Stimulated activated CD4-positive, alpha-beta T cell treated with anti-CD3 and anti-CD28 coated beads, Interleukin-15, amount 100 ng/mL, for 1 hour (primary cell): ENCODE measurements at places on chromosomes 6 and 20.

- no peak for DNase-seq
Measured at GRCh38 chr6:33813990-33814985, 10.5 kb upstream of the MLN start.

DNA sequence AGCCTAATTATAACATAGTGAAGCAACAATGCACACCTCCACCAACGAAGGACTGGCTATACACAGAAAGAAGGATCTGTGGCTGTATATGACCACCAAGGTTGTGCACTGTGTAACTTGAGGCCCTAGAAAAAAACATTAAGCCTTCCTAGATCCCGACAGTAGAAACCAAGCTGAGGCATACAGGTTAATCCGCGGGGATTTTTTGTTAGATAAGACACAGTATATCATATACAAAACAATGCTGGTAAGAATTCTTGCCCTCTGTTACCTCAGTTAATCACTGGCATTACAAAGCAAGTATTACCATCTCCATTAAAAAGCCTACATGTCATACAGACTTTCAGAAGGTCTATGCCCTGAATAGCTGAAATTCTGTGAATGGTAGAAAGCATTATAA, 228.8 kb downstream of the TBC1D32 start:
- no peak for DNase-seq

- DNase-seq = no peak
Measured at GRCh38 chr20:19026121-19026878, 186.1 kb upstream of the SLC24A3 start.

GRCh38 chr6:165013701-165014100, 295.7 kb downstream of the C6orf118 start:
- no peak for DNase-seq

DNA sequence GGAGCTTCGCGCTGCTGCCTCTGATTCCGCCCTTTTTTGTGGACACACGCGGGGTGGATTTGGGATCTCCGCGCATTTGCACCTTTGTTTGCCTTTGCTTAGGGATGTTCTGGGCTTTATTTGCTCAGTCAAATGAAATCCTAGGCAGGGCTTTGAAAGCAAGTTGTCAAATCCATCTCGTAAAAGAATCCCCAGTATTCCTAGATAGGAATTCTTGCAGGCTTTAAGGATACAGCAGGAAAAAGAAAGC, 453 bp downstream of the CEP57L1 start:
- no peak for DNase-seq

DNA sequence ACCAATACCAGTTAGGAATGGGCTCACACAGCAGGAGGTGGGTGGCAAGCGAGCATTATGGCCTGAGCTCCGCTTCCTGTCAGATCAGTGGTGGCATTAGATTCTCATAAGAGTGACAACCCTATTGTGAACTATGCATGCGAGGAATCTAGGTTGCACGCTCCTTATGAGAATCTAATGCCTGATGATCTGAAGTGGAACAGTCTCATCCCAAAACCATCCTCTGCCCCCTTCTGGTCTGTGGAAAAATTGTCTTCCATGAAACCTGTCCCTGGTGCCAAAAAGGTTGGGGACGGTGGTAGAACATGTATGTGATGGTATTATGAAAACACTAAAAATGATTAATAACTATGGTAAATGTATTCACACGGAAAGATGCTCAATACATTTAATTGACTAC, 99.7 kb upstream of the HIVEP1 start:
- no peak for DNase-seq

DNA sequence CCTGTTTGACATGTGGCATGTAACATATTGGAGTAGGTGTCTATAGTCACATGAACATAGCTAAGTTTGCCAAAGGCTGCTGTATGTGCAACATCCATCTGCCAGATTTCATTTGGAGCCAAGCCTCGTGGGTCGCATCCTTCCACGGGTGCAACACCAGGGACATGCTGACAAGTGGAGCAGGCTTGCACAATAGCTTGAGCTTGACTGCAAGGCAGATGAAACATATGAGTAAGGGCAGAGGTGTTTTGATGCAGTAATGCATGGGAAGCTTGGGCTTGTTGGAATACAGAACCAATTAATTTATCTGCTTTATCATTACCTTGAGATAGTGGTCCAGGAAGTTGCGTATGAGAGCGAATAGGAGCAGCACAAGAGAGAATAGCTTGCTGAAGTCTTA, 74.1 kb upstream of the BTN3A2 start:
- DNase-seq = no peak

GRCh38 chr6:84625506-84625905, 138.9 kb downstream of the TBX18 start:
- no peak for DNase-seq

DNA sequence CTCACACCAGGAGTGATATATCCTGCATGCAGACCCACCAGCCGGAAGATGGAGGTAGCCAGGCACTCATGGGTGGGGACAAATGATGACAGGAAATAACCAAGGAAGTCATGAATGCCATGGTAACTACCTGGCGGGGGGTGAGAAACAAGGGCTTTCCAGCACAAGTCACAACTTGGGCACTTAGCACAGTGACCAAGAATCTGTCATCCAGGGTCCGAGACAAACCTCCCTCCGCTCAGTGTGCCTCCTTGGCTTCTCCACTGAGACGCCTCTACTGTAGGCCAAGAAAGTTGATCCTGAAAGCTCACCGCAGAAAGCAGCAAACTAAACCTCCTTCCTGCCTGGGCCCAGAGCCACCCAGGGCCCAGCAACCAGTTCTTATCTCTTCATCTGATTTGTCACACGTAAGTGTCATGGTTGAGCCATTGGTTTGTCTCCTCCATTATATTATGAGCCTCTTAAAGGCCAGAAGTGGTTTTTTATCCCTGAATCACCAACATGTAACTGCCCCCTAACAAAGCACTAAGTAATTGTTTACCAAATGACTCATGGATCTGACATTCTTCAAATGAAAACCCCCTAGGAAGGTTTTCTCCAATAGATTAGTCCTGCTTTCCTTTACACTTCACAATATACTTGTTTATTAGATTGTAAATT, 84.3 kb upstream of the TAB2 start:
- DNase-seq = peak; percentile 20

DNA sequence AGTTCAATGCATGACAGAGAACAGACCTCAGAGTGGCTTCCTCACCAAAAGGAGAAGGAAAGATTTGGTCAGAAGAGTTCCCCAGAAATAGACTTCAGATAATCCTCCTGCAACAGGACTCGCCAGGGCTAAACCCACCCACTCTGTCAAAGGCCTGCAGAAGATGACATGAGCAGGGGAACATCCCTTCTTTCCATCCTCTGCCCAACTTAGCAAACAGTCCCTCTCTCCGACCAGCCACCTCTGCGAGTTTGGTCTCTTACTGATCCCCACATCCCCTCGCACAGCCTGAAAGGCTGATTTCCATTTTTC, 7.5 kb downstream of the NFATC2 start:
- DNase-seq = no peak

DNA sequence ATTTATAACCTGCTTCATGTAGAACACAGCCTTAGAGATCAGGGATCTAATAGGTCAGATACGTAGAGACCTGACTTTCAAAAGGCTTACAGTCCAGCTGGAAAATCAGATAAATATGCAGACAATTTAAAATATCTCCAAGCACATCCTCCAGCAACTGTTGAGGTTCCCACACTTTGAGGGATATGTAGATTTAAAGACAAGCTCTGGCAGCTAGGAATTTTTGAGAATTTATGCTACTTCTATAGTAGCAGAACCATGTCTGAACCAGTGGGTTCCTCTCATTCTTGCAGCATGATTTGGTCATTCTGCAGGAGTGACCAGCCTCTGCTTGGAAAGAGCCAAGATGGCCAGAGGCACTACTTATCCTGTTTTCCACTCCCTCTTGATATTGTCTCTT, 60.5 kb downstream of the CYB5R4 start:
- DNase-seq = no peak

- DNase-seq = no peak
Measured at GRCh38 chr6:127891731-127892326, 9.0 kb downstream of the THEMIS start.

GRCh38 chr20:15834857-15835256, 738.4 kb downstream of the KIF16B start:
- no peak for DNase-seq

DNA sequence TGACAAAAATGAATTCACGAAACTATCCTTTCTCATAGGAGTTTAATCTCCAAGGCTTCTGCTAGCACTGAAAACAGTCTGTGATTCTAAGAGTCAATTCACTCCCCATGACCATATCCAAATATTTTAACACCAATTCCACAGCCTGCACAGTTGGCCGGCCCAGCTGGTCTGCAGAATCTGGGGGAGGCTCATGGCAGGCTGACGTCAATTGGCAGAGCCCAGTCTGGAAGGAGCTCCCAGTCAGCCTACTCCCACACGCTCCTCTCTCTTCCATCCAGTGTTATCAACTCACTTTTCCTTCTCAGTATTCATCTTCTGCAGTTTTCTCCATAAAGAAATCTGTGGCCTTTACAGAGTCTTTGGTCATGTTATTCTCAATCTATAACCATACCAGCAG, 111.0 kb downstream of the TBXT start:
- DNase-seq = no peak

- DNase-seq = no peak
Measured at GRCh38 chr6:24927985-24928745, 7.6 kb downstream of the RIPOR2 start.

DNA sequence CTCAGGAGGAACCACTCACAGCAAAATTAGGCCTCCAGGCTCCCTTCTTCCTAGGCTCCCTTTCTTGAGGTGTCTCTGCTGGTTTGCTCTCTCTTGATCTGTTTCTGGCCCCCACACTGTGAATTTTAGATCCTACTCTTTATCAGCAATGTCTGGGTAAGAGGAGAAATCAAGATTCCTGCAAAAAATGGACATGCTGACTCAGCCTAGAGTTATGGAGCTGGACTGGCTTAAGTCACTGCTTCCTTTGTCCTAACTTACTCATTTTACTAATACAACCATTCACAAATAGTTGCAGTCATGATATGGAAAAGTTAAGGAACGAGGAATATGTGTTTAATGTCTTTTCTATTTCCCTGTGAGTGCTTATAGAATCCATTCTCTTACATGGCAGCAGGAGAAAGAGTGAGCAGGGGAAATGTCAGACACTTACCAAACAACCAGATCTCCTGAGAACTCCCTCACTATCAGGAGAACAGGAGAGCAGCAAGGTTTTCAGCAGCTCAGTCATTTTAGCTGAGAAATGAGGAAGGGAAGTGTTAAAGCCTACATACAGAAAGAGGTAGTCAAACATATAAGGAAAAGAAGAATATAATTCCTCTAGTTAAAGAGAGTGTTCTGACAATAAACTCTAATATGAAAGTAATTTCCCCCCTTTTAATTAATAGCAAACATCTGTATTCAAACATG, 160.8 kb downstream of the PDE7B start:
- no peak for DNase-seq

GRCh38 chr6:33638556-33638955, 17.4 kb downstream of the ITPR3 start:
- DNase-seq = no peak

DNA sequence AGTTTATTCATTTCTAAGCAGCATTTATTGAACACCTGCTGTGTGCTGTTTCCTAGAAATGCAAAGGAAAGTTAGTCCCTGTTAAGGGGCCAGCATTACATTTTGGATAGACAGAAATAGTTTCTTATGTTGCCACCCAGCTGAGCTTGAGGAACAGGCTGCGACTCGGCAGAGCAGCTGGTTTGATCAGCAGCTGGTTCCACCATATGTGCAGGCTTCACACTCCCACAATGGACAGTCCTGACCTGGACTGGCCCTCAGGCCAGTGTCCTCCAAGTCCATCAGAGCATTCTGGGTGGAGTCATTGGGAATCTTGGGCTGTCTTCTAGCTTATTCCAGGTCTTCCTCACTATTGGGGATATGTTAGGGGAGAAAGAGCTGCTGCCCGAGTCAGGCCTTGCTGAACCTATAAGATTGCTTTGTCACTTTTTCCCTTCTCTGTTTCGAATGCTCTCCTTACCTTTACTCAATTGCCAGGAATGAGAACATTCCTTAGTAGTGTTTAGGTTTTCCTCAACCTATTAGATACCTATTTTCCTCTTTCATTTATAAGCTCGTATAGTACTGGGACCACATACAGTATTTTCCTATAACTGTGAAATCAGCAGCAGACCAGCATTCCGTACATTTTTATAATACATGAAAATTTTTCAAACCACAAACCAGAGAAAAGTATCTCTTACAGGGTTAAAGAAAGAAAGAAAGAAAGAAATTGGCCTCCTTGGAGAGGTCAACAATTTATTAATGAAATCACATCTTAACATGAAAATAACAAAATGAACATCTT, 203.0 kb downstream of the FARS2 start:
- DNase-seq = no peak

DNA sequence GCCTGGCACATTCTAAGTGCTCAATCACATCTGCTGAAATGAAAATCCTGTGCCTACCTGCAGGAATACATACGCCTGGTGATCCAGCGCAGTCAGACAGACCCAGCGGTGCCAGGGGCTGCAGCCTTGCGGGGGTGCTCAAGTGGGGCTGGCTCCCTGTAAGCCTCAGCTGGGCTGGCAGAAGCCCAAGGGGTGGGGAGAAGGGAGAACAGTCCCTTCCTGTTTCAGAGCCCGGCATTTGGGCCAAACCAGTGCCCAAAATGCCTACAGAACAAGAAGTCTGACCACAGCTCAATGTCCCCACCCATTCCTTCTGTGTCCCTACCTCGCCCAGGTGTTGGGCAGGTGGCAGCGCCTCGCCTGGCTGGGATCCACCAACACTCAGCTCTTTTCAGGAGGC, 22.6 kb downstream of the KCNK15 start:
- DNase-seq = no peak

- no peak for DNase-seq
Measured at GRCh38 chr6:107082045-107082444, 33.3 kb downstream of the BEND3 start.

DNA sequence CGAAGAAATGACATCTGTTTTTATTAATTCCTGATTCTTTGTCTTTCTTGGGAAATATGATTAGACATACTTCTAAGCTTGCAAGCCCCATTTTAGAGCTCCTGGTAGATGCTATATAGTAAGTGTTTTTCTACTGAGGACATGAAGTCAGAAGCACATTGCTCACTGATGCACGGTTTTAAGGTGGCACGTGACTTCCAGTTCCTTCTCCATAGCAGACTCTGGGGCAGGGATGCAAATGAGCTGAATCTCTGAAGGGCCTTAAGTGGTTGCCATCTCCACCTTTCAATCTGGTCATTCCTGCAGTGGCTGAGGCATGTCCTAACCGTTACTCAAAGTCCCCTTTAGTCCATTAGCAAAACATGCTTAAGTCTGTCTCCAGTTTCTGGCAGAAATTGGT, 421.2 kb upstream of the HTR1E start:
- DNase-seq = no peak

DNA sequence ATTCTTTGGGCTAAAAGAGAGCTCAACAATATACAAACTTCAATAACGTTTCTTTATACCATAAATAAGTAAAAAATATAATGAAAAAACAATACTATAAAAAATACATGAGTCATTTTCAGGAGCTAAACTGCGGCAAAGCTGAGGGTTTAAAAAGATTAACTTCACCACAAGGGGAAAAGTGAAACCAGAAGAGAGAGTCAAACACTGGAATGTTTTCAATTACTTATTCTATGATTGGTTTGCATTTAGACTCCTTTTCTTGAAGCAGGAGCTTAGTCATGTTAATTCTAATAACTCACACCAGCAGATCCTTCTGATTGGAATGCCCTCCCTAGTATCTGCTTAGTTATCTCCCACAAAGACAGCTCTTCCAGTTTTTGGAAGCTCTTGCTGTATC, 627.3 kb downstream of the UTRN start:
- no peak for DNase-seq

GRCh38 chr6:56699066-56699654, 56.5 kb upstream of the DST start:
- DNase-seq = no peak

GRCh38 chr20:831251-831650, 2.3 kb upstream of the FAM110A start:
- DNase-seq = no peak
